ENCODE measurements at places on chromosomes 12 and 14.

DNA sequence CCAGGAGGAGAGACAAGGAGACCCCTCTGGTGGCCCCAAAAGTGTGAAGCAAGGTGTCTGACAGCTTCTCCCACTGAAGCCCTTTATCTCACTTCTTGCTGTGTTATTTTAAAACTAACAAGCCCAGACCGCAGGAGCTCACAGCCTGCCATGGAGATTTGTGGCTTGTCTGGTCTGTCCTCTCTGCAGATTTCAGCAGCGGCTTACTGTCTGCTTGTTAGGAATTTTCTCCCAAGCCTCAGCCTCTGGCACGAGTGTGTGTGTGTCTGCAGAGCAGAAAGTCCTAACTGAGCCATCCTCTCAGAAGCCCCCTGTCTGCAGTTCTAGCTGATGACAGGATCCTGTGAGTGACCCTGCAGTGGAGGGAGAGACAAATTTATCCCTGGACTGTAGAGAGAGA is 87.9 kb upstream of the HSPB8 start:
- DNase-seq, result no peak

- no peak for DNase-seq
Observed at GRCh38 chr14:30648471-30648870, 26.4 kb downstream of the SCFD1 start.

GRCh38 chr14:84546236-84546635 is 983.7 kb upstream of the FLRT2 start:
- no peak for DNase-seq

DNA sequence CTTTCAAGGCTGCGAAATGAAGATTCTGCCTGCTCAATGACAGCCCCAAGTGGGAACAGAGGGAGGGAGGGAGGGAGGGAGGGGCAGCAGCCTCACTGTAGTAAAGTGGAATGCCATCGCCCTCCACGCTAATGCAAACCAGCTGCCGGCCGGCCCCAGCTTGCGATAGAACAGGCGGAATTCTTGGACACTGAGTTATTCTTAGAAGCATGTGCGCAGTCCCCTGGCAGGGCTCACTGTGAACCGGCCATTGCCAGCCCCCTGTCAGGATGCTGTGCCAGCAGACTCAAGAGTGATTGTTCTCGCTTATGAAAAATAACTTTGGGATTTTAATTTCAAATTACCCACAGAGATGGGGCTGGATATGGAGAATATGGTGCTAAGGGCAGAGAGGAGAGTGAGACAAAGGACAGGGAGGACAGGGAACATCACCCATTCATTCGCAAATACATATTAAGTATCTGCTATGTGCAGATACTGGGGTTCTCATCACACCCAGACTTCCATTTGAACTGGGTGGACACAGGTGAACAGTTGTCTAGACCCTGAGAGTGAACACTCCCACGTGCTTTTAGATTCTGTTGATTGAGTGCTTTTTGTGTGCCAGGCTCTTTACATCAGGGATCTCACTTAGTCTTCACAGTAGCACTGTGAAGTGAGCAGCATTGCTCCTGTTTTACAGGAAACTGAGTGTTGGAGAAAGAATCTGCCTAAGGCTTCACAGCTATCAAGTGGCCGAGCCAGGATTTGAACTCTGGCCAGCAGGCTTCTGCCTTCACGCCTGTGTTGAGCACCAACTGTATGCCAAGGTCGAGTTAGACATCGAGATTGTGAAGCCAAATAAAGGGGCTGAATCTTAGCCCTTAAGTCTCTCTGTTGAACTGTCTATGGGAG is 192.9 kb downstream of the C12orf75 start:
- peak; percentile 86 for DNase-seq

GRCh38 chr12:121668750-121669520 is 519 bp downstream of the MORN3 start:
- no peak for DNase-seq

DNA sequence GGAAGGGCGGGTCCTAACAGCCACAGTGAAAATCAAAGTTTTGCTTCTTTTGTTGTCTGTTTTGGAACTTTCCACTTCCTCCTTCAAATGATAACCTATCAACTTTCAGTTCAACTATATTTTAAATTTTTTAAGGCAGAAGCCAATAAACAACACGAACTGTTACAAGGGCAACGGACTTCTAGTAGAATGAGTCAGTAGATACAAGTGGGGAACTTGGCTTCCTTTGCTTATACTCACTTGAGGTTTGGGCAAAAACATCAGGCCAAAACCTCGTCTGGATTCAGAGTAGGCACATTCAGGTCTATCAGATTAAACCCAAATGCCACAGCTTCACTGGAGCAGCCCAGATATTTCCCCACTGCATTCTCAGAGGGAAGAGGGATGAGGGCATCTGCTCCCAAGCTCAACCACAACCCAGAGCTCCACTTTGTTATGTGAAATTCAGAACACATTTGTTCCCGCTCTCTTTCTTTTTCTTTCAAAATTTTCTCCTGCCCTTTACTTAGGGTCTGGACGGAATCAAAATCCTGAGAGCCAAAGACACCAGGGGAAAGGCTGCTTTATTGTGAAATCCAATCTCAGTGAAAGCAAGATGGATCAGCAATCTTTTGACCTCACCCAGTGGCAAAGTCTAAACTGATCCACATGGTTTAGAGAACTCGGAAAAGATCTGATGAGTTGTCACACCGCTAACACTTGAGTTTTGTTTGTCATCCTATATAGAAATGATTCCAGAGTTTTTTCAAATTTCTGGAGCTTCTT is 152.5 kb upstream of the BTG1 start:
- peak; percentile 60 for DNase-seq

GRCh38 chr12:82415402-82415801 is 57.1 kb downstream of the METTL25 start:
- DNase-seq, result peak; percentile 23

DNA sequence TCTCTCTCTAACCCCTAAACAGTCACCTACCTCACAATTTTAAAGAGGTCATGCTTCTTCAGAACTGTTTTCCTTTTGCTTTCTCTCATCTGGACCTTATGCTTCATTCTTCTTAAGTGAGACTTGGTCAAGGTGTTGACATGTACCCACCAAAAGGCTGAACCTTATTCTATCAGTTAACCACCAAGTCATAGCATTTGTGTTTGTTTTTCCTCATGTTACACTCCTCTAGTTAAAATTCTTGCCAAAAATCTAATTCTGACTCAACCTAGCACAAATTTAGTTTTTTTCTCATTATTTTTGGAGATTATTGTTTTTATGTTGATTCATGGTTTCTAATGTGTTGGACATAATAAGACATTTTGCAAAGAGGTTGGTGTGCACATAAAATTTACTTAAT is 578.6 kb downstream of the SLC16A7 start:
- DNase-seq, result no peak

DNA sequence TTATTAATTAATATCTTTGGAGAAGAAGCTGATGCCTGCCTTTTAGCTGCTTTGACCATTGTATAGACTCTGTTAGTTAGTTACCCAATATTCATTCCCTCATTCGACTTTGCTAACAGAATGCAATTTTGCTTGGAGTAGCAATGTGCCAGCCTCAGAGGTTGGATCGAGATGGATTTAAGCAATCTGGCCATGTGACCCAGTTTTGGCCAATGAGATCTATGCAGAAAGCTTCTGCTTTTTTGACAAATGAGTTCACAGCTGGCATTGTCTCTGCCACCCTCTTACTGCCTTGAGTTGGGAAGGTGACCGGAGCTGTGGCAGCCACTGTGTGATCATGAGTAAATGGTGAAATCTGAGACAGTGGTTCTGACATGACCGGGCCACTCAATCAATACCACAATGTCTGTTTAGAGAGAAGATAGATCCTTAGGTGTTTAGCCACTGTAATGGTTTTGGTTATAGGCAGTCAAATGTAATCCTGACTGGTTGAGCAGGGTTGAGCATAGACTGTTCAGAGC is 74.9 kb upstream of the MED13L start:
- DNase-seq, result no peak

GRCh38 chr12:113857371-113857770 is 108.8 kb downstream of the RBM19 start:
- no peak for DNase-seq

GRCh38 chr12:105352052-105352451 is 21.6 kb downstream of the C12orf75 start:
- no peak for DNase-seq

DNA sequence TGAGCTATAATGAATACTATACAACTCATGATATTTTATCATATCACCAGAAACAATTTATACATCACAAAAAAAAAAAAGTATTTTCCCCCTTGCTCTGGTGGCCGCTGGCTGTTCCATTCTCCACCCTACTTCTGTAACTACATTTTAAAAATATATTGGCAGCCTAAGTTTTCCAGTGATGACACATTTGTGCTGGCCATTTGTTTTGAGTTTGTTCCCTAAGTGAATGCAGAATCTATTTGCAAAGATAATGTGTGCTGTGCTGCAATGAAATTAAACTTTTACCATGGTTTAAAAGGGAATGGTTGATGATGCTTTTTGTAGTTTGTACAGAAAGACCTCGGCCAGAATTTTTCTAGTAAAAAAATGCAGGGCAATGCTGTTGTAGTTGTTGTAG is 1092.8 kb downstream of the TMTC2 start:
- no peak for DNase-seq

- no peak for DNase-seq
Observed at GRCh38 chr12:108832730-108833354, 24.5 kb downstream of the SSH1 start.

DNA sequence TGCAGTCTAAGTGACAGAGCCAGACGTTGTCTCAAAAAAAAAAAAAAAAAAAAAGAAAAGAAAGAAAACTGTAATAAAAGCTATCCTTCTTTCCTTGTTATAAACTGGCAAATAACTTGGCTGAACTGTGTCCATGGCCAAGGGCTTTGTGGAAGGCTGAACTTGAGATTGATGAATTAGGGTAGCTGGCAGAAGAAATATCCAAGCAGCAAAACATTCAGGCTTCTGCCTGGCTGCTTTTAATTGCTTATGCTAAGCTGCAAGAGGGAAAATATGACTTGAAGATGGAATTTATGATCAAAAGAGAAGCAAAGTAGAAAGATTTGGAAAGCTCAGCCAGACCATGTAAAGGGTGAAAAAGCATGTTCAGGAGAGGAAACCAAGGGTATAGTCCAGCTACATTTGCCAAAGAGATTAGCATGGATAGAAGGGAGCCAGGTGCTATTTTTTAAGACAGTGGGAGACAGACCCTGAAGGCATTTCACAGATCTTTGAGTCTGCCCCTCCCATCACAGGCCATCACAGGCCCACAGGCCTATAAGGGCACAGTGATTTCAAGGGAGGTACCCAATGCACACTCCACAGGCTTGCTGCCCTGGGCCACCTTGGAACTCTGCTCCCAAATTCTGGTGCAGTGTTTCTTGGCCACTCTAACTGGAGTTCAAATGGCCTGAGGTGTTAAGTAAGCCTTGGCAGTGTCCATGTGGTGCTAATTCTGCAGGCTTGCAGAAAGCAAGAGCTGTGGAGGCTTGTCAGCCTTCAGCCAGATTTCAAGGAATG is 226.0 kb downstream of the AEBP2 start:
- DNase-seq, result no peak

DNA sequence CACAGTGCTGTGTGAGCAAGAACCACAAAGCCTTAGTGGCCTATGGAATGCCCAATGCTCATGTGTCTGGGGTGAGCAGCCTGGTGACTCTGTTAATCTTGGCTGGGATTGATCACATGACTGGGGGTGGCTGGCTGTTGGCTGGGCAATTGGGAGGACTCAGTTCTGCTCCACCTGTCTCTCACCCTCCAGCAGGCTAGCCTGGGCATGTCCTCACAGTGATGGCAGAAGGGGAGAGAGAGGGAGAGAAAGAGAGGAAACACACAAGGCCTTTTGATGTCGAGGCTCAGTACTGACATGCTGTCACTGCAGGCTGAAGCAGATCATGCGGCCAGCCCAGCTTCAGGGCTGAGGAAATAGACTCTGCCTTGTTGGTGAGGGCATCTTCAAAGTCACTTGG is 136.8 kb downstream of the TBX5 start:
- DNase-seq, result no peak

DNA sequence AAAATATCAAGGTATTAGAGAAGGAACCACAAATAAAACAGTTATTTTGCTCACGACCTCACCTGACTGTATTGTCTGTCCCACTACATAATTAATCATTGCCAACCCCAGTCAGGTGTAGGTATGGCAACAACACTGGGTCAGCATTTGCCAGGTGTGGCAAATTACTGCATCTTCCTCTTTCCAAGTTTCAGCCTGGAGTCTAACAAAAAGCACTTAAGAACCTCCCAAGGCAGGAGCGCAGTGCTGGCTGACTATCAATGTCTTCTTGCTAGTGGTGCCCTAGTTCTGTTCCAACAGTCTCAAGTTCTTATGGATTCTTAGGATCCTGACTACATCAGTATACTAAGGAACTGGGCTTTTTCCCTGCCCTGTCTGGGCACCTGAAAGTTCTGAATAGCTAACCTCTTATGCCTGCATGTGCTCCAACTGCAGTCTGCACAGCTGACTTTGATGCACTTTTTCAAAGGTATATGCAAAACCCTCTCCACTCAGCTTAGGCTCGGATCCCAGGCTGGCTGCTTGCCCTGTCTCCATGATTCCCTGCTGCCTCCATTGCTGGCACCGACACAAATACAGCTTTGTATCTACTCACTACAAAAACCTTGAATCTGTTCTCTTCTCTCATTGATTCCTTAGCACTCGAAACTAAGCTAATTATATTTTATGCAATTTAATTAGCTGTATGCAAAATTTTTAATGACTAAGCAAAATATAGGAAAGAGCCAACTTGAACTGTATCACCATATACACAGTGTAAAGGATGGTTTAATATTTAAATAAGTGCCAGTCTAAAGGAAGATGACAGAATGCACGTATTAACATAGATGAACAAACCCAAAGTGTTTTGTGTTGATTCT is 113.3 kb downstream of the PRKD1 start:
- DNase-seq, result no peak

- DNase-seq, result no peak
Observed at GRCh38 chr12:106308121-106308520, 5.6 kb downstream of the TCP11L2 start.

DNA sequence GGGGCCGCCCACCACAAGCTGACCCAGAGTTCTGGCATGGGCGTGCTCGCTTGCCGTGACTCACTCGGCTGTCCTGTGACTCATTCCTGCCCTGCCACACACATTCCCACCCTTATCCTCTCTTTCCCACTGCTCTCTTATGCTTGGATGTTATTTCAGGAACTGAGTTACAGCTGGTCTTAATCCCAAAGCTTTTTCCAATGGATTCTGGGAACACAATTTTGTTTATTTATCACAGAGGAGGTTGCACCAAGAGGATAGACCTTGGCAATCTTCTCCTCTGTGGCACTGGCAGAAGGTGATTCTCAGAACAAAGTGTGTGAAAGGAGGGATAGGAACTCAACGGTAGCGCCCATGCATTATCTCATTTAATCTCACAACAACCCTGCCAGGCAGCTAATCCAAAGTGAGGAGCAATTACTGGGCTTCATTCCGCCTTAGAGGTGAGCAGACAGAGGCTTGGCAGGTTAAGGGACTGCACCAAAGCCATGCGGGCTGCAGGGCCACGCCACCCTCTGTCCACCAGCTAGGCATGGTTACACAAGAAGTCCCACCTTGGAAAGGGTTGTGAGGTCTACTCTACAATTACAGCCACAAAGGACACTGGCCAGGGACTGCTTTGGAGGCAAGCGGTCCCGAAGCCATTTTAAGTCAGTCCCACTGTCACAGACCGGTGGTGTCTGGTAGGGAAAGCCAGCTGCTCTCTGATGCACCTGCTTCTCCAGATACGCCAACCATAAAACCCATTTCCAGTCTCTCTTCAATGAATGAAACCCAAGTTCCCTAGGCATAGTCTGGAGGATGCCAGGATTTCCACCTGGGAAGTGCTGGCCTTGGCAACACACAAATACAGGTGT is 32.9 kb downstream of the SYNE3 start:
- DNase-seq, result peak; percentile 89
